ENCODE measurements at places on chromosomes 2 and 18.
A peak's percentile ranks its signal among the peaks of the same experiment; 100 is the strongest.

DNA sequence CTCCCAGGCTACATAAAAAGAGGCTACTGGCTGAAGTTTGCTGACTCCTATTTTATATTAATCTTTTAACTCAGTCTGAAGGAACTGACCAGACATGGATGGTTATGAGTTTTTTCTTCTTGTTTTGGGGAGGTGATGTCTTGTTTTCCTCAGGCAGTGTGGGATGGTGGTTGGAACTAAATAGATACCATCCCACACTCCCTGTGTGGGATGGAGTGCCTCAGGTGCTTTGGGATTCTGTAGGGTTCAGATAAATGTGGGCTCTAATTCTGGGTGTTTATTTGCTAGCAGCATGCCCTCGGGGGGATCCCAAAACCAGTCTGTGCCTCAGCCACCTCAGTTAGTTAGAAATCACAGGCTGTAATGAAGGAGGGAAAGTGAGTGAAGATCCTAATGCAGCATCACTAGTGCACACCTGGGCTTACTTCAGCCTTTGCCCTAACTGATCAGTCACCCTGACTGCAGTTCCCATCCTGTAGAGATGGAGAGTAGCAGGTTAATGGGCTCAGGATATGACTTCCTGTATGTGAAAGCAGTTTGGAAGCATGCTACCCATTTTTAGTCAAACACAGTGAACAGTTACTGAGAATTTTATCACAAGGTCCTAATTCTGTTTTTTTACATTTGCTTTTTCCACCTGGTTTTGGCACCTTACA, 132.2 kb downstream of the SPTBN1 start:
- H3K36me3 ChIP-seq = no peaks in the 10 kb centered on the region
- no peak for DNase-seq
- no peak overlapping the region for H3K4me3 ChIP-seq
- no peaks in the 10 kb centered on the region for H3K27me3 ChIP-seq
- H3K27ac ChIP-seq = peak overlapping the region; percentile 43

GRCh38 chr2:33485051-33485450, 8.6 kb downstream of the RASGRP3 start:
- no peak for DNase-seq
- H3K27ac ChIP-seq = peak overlapping the region; percentile 96
- no peak overlapping the region for H3K4me3 ChIP-seq
- peaks cover 61% of the 10 kb centered on the region for H3K4me1 ChIP-seq

DNA sequence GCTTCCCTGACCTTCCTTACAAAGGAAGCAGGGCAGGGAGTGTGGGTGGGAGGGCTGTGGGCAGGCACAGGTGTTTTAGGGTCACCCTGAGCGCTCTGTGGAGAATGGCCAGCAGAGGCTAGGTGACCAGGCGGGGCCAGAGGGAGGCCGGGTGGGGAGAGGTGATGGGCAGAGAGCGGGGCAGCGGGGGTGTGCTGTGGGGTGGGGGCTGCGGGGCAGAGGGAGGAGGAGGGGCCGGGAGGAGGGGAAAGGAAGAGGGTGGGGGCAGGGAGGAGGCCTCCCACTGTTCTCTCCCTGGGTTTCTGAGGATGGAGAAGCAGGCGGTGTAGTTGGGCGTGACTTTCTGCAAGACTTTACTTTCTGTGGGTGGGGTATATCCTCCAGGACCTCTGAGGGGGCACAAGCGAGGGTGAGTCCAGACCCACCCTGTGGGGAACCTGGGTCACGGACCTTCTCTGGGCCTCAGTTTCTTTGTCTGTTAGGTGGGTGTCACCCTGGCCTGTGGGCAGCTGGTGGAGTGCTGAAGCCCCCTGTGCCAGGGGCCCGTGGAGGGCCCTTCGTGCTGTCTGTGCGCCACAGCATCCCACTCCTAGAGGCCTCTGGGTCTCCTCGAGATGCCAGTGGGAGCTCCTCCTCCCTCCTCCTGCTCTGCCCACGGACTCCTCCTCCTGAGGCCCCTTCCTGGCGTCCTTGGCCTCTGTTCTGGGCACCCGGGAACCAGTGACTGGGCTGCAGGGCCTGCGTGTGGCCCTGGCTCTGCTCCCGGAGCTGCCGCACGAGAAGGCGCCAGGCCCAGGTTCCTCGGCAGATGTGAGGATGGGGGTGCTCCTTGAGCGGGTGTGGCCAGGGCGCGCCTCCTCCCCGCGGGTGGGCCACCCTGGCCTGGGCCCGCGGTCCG, 6.3 kb upstream of the NEU4 start:
- no peaks in the 10 kb centered on the region for H3K36me3 ChIP-seq
- no peaks in the 10 kb centered on the region for H3K27me3 ChIP-seq
- peaks cover 3% of the 10 kb centered on the region for H3K4me1 ChIP-seq

GRCh38 chr18:36464126-36464651, 166.7 kb downstream of the FHOD3 start:
- no peaks in the 10 kb centered on the region for H3K27me3 ChIP-seq
- H3K36me3 ChIP-seq = no peaks in the 10 kb centered on the region
- peaks cover 24% of the 10 kb centered on the region for H3K4me1 ChIP-seq
- DNase-seq = no peak
- no peak overlapping the region for H3K27ac ChIP-seq
- no peak overlapping the region for H3K4me3 ChIP-seq

GRCh38 chr2:222792001-222792611, 68.7 kb upstream of the ACSL3 start:
- peaks cover 16% of the 10 kb centered on the region for H3K4me1 ChIP-seq
- DNase-seq = peak; percentile 50
- no peaks in the 10 kb centered on the region for H3K27me3 ChIP-seq
- H3K27ac ChIP-seq = peak overlapping the region; percentile 71
- no peaks in the 10 kb centered on the region for H3K36me3 ChIP-seq

DNA sequence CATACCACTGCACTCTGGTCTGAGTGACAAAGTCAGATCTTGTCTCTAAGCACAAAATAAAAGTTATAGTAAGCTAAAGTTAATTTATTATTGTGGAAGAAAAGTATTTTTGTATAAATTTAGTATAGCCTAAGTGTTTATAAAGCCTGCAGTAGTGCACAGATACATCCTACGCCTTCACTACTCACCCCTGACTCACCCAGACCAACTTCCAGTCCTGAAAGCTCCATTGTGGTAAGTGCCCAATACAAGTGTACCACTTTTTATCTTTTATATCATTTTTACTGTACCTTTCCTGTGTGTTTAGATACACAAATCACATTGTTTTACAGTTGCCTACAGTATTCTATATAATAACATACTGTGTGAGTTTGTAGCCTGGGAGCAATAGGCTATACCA, 57.5 kb downstream of the UBE2E3 start:
- H3K27ac ChIP-seq = no peak overlapping the region
- no peaks in the 10 kb centered on the region for H3K27me3 ChIP-seq
- no peaks in the 10 kb centered on the region for H3K36me3 ChIP-seq
- H3K4me1 ChIP-seq = peaks cover 4% of the 10 kb centered on the region
- no peak overlapping the region for H3K4me3 ChIP-seq

Data from psoas muscle (tissue), 8 donors.